Motor neuron (in vitro differentiated cells): ENCODE measurements at places on chromosomes 7 and 10. TPM values are rescaled to one million over a fixed set of nuclear protein-coding genes. Genes with fewer than 3 reads are reported as not detected.

The ADIRF gene
- 1.2 TPM in 1 of 2 replicates, not detected in the other for total RNA-seq

The FEZF1 gene
- total RNA-seq = not detected in 2 replicates

The ETV1 gene
- 17.6 and 17.9 TPM in 2 replicates for total RNA-seq

The PHYHIPL gene
- total RNA-seq = not detected in 2 replicates

The ZRANB1 gene
- 18.9 and 24.2 TPM in 2 replicates for total RNA-seq

The TNKS2 gene
- total RNA-seq = 29.9 and 31.1 TPM in 2 replicates

The DPYSL4 gene
- 71.5 and 78.5 TPM in 2 replicates for total RNA-seq

The SEMA3E gene
- total RNA-seq = 11.7 and 12.6 TPM in 2 replicates

The EBLN1 gene
- not detected in 2 replicates for total RNA-seq

The CASTOR2 gene
- 17.6 and 22.4 TPM in 2 replicates for total RNA-seq

The WDFY4 gene
- total RNA-seq = 0.47 and 0.53 TPM in 2 replicates

The PLAU gene
- 0.91 and 1.3 TPM in 2 replicates for total RNA-seq

The SPDYE6 gene
- total RNA-seq = 0.11 and 0.56 TPM in 2 replicates

The CTAGE8 gene
- total RNA-seq = 0.29 TPM in 1 of 2 replicates, not detected in the other

The HOXA1 gene
- 21.7 and 25.1 TPM in 2 replicates for total RNA-seq

The AOAH gene
- total RNA-seq = 0.58 and 0.73 TPM in 2 replicates

The MINDY4 gene
- 2.5 and 2.9 TPM in 2 replicates for total RNA-seq

The STRIP2 gene
- total RNA-seq = 1.7 and 2.3 TPM in 2 replicates

The CUL2 gene
- 27.4 and 30.2 TPM in 2 replicates for total RNA-seq

The ENO4 gene
- total RNA-seq = 0.68 and 0.76 TPM in 2 replicates

The TEX36 gene
- total RNA-seq = not detected in 2 replicates

The PNLIPRP2 gene
- total RNA-seq = not detected in 2 replicates

The TLX1 gene
- total RNA-seq = 0.21 and 0.60 TPM in 2 replicates

The EN2 gene
- 0.78 and 0.85 TPM in 2 replicates for total RNA-seq

The PAPOLB gene
- total RNA-seq = 0.29 and 0.47 TPM in 2 replicates

The RHOBTB1 gene
- total RNA-seq = 23.2 and 26.5 TPM in 2 replicates

The SPDYE2 gene
- total RNA-seq = not detected in 2 replicates

The TUBAL3 gene
- total RNA-seq = 0.10 and 0.18 TPM in 2 replicates

The PRLHR gene
- total RNA-seq = 0.09 and 0.21 TPM in 2 replicates

The PLCE1 gene
- total RNA-seq = 3.7 and 4.6 TPM in 2 replicates

The LEP gene
- under 0.01 and 0.25 TPM in 2 replicates for total RNA-seq
